ENCODE measurements at places on chromosomes 1 and 21.

DNA sequence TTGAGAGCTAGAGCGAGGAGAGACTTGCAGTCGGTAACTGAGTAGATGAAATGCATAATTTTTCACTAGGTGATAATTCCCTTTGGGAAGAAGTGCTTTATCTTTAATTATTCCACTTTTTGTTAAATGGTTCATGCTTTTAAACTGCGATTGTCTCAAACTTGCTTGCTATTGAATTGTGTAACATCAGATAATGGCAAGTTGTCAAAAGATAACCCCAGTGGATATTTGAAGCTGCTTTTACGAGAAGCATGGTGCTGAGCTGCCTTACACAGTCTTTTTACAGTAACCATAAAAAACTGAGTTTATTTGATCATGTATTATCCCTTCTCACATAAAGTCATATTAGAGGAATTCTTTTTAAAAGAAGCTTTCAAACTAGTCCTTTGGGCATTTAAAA lies 30.2 kb downstream of the TMEM50B start:
- DNase-seq, result no peak

- DNase-seq, result no peak
Observed at GRCh38 chr1:218371927-218372672, 27.0 kb downstream of the TGFB2 start.

GRCh38 chr1:221206076-221206475 lies 326.8 kb downstream of the HLX start:
- no peak for DNase-seq

DNA sequence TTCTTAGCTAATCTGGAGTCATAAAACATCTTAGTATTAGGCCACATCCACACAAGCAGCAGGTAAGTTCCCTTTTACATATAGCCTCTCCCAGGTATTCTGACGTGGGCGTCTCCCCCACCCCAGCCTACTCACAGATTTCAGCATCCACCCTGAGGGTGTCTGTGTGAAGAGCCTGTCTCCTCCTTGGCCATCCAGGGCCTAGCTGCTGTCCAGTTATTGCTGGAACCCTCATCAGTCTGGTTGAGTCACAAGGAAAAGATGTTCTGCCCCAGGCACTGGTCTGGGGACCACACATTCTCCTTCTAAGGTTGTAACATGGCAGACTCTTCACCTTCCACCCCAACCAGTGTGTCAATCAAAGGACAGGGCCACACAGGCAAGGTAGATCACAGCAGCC lies 57.6 kb downstream of the ETS2 start:
- no peak for DNase-seq
